HFFc6 (cell line): ENCODE measurements at places on chromosomes 3 and 15. TPM values are rescaled to one million over a fixed set of nuclear protein-coding genes. Genes with fewer than 3 reads are reported as not detected.

DNA sequence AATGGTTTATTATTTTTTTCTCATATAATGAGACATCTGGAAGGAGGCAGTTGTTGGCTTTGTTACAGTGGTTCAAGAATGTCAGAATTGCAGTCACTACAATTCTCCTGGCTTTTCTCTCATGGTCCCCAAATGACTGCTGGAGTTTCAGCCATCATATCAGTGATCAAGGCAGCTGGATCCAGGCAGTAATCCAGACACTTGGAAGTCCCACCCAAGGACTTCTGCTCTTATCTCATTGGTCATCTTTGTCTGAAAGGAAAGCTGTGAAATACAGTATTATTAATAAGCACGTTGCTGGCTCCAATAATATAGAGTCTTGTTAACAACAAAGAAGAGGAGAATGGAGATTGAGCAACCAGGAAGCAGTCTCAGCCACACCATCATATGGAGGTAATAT, 22.9 kb upstream of the MED12L start:
- H3K36me3 ChIP-seq: no peaks in the 10 kb centered on the region
- H3K4me1 ChIP-seq: no peaks in the 10 kb centered on the region
- DNase-seq: no peak
- H3K27me3 ChIP-seq: peaks cover 17% of the 10 kb centered on the region
- H3K4me3 ChIP-seq: no peak overlapping the region
- H3K27ac ChIP-seq: no peak overlapping the region

DNA sequence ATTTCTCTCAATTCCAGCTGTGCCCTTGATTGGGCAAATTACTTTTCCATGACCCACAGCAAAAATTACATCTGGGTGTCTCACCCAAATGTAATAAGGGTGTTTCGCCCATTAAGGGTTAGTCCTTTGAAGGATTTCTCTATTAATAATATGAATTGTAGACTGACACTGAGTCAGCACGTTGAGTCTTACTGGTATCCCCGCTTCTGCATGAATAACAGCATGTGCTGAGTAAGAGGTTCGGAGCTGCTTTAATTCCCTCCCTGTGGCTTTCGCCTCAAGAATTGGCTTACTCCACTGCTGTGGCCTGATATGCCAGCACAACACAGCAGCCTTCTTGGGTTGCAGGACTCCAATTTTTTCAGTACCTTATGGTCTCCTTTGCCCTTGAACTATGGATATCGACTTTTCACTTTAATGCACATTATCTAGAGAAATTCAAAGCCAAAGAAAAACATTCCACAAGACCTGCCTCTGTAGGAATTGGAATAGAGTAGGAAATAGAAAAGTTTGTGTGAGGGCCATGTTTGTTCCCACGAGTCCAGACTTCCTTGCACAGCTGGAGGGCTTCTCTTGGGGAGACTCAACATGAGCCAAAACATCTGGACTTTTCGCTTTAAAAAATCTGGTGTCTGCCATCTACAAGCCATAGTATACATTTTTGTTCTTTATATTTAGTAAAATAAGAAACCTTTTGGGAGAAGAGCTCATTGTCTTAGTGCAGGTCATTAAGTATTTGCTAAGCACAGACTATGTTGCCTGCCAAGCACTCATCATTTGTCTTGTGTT, 20.7 kb upstream of the ERC2 start:
- no peaks in the 10 kb centered on the region for H3K4me1 ChIP-seq
- no peak overlapping the region for H3K27ac ChIP-seq
- no peaks in the 10 kb centered on the region for H3K36me3 ChIP-seq
- DNase-seq: no peak
- no peak overlapping the region for H3K4me3 ChIP-seq

DNA sequence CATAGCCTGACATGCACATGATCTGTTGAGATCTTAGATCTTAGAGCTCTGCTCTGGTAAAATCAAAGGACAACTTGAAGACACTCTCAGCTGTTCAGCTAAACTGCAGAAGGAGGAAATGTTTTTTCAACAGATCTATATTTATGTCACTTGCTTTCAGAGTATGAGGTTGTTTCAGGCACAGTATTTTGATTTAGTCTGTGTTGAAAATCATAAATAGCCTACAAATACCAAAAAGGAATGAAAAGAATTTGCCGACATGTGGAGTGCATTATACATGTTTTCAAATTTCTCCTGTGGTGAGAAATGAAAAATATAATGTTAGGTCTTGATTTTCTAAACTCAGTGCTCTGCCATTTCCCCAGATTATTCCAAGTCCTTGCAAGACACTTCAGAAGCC, 1118.4 kb downstream of the TBL1XR1 start:
- no peaks in the 10 kb centered on the region for H3K27me3 ChIP-seq
- DNase-seq: peak; percentile 17
- H3K27ac ChIP-seq: peak overlapping the region; percentile 22; the same call in 1 of the 2 replicates

DNA sequence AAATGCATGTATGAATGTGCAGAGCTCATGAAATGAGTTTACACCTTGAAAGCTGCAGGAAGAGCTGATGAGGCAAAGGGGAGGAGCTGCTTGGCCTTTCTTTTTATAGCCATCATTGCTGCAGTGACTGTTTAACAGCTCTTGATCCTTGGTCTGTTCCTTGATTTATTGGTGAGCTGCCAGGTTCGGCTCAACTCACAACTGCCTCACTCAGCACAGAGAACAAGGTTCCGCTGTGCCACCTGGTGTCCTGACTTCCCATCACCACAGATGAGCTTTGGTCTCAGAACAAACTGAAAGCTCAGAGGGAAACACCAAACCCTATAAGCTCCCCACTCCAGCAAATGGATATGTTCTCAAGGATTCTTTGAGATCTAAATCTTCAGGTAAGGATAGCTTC, 626.1 kb downstream of the MAGI1 start:
- H3K4me3 ChIP-seq: no peak overlapping the region
- H3K27ac ChIP-seq: no peak overlapping the region
- no peaks in the 10 kb centered on the region for H3K27me3 ChIP-seq
- no peak for DNase-seq
- H3K36me3 ChIP-seq: no peaks in the 10 kb centered on the region; the same call in 1 of the 2 replicates

- no peak for DNase-seq
- no peaks in the 10 kb centered on the region for H3K4me1 ChIP-seq
- peaks cover 3% of the 10 kb centered on the region; the same call in 1 of the 2 replicates for H3K27me3 ChIP-seq
- no peak overlapping the region for H3K27ac ChIP-seq
- no peaks in the 10 kb centered on the region for H3K36me3 ChIP-seq
These were observed 30.0 kb upstream of the CACNA1D start for GRCh38 chr3:53464424-53464823.

GRCh38 chr15:20340931-20341661, 200.5 kb downstream of the GOLGA6L6 start:
- DNase-seq: peak; percentile 23
- no peaks in the 10 kb centered on the region for H3K4me1 ChIP-seq
- no peak overlapping the region for H3K4me3 ChIP-seq

DNA sequence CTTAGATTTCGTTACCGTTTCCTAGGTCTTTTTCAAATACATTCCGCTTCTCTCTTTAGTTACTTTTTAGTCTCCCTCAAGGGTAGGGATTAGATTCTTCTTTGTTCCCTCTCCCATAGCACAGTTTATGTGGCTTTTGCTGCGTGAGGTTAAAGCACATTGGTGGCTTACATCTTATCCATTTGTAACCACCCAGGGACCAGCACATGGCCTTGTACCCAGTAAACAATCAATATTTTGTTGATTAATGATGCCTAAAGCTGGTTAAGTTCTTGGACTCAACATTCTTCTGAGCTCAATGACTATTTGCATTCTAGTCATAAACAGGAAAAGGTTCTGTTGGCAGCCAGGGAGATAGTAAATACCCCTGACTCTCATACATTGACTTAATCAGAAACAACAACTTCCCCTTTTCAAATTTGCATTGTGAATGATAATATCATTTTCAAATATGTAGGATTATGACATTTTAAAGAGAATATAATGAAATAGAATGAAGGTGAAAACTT, 60.2 kb downstream of the CACNA1D start:
- H3K27ac ChIP-seq: no peak overlapping the region
- H3K4me3 ChIP-seq: no peak overlapping the region
- H3K27me3 ChIP-seq: peaks cover 12% of the 10 kb centered on the region
- no peaks in the 10 kb centered on the region for H3K36me3 ChIP-seq
- no peak for DNase-seq

DNA sequence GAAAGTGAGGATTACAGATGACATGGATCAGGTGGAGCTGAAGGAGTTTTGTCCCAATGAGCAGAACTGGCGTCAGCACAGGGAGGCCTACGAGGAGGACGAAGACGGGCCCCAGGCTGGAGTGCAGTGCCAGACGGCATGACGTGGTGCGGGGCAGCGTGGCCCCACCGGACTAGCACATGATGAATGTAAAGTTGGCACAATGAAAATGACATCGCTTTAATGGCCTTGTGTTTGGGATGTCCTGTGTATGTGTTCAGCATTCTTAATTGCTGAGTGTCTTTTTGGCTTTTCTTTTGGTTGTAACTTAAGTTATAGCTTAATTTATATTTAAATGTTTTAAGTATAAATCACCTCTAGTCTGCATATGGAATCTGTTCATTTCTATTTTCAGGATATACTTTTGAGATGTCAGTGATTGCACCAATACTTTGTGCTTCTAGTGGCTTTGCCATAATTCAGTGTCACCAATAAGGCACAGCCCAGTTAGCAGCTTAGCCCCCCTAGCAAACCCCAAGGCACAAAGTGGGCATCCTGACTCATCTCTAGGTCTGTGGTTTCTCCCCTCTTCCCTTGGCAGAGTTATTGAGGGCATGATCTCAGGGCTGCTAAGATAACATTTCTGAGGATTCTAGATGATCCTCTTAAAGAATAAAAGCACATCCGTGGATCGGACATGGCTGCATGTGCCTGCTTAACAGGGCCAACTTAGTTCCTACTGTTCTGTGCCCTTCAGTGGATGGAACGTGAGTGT, 16.1 kb downstream of the DNAJA4 start:
- peak overlapping the region; percentile 40; the same call in 1 of the 2 replicates for H3K27ac ChIP-seq
- DNase-seq: no peak
- no peak overlapping the region for H3K4me3 ChIP-seq
- peaks cover 9% of the 10 kb centered on the region for H3K36me3 ChIP-seq
- peaks cover 28% of the 10 kb centered on the region for H3K4me1 ChIP-seq
- peaks cover 2% of the 10 kb centered on the region; the same call in 1 of the 2 replicates for H3K27me3 ChIP-seq

DNA sequence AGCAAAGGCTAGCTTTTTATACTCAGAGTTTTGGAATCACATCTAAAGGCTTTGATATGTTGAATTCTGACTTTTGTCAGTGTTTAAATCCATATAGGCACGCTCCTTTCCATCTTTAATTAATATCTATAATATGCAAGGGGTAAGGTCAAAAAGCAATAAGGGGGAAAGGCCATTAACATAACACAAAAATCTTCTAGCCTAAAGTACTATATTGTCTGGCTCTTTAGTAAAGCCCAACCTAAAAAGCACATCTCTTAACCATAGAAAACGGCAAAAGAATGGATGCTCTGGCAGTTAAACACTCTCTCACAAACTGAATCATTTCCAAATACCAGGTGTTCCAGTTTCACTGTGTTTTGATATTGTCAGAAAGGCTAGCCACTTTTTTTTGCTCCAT, 76.4 kb downstream of the EFL1 start:
- H3K27me3 ChIP-seq: no peaks in the 10 kb centered on the region; the same call in 1 of the 2 replicates
- H3K4me1 ChIP-seq: peaks cover 38% of the 10 kb centered on the region
- peaks cover 5% of the 10 kb centered on the region for H3K36me3 ChIP-seq
- no peak overlapping the region for H3K4me3 ChIP-seq
- no peak overlapping the region for H3K27ac ChIP-seq

CLRN1 gene
- total RNA-seq: not detected in 2 replicates
